Activated gamma-delta T cell treated with Interleukin-2 at 50 U/mL for 16 hours (primary cell): ENCODE measurements at places on chromosomes 7 and 10.

DNA sequence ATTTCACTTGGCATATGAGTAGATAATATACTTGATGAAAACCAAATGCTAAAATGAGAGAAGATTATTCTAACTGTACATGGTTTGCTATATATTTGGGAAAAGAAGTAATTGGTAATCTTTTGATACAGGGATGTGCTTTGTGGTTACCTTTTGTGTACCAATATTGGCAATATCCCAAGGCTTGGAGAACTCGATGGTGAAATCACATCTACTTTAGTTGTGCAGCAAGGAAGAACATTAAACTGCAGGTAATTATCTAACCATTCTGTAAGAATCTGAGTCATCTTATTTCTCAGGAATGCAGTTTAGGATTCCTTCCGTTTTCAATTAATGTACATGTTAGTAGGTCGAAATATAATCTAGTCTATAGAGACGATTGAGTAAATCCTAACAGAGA lies 64.1 kb downstream of the SRI start:
- DNase-seq = no peak

GRCh38 chr10:71838264-71839211 lies 12.5 kb downstream of the PSAP start:
- no peak for DNase-seq

DNA sequence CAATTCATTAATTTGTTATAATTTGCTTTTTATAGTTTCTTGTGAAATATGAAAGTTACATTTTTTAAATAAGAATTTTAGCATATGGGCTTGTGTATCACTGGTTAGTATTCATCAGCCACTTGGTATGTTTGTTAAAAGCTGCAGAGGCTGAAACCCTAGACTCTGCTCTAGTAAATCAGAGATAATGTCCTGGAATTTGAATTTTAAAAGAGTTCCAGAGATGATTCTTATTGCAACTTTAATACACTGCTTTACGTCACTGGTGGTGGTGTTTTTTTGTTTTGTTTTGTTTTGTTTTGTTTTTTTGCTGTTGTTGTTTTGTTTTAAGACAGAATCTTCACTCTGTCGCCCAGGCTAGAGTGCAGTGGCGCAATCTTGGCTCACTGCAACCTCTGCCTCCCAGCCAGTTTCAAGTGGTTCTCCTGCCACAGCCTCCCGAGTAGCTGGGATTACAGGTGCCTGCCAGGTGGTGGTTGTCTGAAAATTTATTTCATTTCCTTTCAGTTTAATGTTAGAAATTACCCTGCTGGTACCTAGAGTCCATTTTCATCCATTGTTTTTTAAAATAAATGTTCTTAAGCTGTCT lies 43.8 kb downstream of the PTPN12 start:
- no peak for DNase-seq

DNA sequence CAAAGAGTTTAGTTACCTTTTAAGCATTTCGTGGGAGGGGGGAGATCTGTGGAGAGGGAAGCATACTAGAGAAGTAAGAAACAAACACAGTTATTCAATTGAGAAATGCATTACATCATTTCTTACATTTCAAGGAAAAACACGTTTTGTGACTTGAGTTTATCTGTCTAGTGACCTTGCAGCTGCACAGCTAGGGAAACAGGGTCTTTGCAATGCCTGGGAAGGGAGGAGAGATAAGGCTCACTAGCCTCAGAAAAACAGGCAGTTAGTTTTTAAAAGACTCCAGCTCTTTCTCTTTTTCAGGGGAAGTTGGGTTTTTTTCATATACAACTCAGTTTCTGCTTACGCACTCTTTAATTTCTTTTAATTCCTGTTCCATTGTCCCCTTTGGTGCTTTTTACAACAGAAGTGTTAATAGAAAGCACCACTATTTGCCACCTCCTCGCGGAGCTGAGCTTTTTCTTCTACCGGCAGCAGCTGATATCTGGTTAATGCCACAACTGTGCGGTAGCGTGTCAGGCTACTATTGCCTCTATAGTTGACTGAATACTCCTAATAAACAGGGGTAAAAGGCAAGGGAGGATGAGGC lies 5.6 kb downstream of the CYP3A43 start:
- DNase-seq = no peak

DNA sequence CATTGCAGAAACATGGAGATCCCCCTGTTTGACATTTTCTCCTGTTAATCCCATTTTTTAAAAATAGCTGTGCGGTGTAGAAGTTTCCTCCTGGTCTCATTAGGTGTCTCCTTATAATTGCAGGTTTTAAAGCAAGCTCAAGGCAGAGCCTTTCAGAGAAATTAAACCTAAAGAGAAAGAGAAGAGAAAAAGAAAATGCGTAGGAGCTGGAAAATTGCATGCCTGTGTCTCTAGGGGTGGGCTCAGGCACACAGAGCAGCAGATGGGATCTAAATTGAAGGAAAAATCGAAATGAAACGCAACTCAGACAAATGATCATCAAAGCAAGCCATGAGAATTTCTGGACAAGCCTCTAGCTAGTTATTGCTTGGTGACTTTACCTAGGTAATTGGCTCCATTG lies 40.1 kb downstream of the GPR26 start:
- DNase-seq = no peak

DNA sequence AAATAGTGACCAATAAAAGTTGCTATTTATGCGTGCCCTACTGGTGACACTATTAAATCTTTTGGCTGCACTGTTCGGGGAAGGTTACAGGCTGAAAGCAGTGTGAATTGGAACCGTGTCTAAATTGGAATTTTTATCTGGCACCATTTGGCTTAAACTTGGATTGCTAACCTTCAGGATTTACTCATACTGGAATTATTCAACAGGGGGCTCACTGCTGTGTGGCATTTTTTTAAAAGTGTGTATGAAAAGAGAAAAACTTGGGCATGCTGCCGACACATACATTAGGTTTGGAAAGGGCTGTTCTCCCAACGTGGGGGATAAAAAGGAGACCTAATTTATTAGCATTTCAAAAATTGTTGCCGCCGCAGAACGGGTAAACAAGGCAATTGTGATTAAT lies 537.9 kb upstream of the MGMT start:
- no peak for DNase-seq

- DNase-seq = peak; percentile 50
These were observed 44.2 kb upstream of the C10orf71 start for GRCh38 chr10:49254556-49255318.

DNA sequence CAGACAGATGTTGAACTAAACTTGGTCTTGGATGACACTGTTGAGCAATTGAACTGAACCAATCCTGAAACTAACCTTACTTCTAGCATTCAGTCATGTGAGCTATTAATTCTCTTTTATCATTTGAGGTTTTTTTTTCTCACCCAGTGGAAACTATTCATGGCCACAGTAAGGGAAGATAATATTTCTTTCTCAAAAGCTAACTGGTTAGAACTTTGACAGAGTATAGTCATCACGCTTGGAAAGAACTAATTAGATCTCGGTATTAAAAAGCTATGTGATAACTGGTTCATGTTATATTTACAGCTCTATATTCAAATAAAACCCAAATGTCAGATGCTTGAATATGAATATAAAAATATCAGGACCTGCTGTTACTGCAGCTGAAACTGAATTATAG lies 89.5 kb downstream of the OTUD1 start:
- no peak for DNase-seq

DNA sequence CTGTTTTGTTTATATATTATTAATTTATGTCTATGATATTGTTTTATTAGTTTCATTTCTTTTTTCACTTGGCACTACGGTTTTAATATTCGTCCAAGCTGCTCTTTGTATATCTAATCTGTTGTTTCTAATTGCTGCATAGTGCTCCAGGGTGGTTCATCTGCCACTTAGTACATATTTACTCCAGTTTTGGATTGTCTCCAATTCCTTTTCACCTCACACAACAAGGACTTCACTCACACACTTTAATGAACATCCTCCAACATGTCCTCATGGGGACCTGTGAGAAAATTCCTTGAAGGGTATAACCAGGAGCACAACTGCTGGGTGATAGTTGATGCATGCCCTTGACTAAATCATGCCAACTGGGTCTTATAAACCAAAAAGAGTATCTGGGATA lies 14.1 kb upstream of the NOC3L start:
- DNase-seq = no peak

GRCh38 chr10:30980951-30981616 lies 50.6 kb downstream of the ZNF438 start:
- no peak for DNase-seq

GRCh38 chr7:100467638-100468373 lies 3.7 kb upstream of the SPACDR start:
- no peak for DNase-seq

- DNase-seq = no peak
These were observed 5.0 kb upstream of the MSMB start for GRCh38 chr10:46050941-46051623.

GRCh38 chr7:9557853-9558252 lies 1124.4 kb downstream of the NXPH1 start:
- no peak for DNase-seq

DNA sequence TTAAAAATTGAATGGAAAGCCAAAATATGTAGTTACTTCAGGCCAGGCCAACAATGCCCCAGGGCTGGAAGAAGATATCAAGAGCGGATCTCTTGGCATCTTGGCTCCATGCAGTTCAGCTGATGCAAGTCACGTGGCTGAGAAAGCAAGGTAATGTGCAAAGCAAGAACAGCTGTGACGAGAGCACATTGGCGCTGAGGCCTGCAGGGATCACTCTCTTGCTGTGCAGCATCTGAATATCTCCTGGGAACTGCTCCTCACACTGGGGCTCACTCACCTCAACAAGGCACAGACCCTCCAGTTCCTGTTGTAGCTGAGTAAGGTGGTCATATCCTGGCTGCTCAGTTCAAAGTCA lies 14.0 kb downstream of the AKR1B1 start:
- DNase-seq = no peak

- no peak for DNase-seq
These were observed 40.4 kb downstream of the CREB3L2 start for GRCh38 chr7:137961200-137962177.

DNA sequence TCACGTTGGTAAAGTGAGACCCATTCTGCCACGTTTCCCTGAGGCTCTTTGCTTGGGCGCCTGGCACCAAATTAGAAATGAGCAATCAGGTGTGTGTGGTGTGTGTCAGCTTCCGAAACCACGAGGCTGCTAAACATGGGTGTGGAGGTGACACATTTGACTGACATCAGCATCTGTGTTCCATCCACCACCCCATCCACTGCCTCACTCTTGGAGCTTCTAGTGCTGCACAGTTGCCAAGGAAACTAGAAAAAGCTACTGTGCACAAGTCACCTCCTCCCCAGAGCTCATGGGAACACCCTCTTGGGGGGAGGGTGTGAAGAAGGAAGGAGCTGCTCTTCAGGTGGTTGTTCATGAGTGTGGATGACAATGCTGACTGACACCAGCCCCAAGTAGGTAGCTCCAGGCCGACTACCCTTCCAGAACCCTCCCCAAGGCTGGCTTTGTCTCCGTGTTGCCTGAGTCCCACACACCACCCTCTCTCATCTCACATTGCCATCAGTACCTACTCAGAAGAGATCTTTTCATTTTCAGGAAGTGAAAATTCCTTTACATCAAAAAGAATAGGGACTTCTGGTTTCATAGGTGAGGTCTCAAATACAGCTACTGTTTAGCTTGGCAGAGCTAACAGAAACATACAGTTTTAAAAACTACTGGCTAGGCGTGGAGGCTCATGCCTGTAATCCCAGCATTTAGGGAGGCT lies 152.2 kb downstream of the TMEM178B start:
- DNase-seq = no peak

GRCh38 chr10:72367301-72367960 lies 12.7 kb upstream of the DNAJB12 start:
- no peak for DNase-seq

- no peak for DNase-seq
These were observed 135.3 kb downstream of the ADARB2 start for GRCh38 chr10:1602037-1602484.

GRCh38 chr7:67045496-67045995 lies 48.9 kb downstream of the TYW1 start:
- no peak for DNase-seq

DNA sequence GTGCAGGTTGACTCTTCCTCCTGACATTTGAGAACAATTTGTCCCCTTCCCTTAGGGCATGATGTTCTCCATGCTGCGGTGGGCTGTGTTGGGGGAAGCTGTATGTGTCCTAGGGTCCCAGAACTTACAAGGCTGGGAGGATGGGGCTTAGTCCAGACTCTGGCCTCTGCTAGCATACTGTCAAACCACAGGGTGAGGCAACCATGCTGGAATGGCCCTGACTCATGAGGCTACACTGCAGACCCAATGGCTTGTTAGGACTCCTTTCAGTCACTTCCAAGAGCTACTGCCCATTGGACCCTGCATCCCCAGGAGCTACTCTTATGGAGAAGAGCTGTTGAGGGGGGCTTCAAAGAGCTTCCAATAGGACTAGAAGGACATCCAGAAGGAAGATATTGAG lies 20.1 kb upstream of the FAM170B start:
- no peak for DNase-seq

GRCh38 chr10:44818041-44818649 lies 93.0 kb upstream of the TMEM72 start:
- no peak for DNase-seq

GRCh38 chr10:75034714-75035258 lies 76.7 kb upstream of the SAMD8 start:
- DNase-seq = no peak

DNA sequence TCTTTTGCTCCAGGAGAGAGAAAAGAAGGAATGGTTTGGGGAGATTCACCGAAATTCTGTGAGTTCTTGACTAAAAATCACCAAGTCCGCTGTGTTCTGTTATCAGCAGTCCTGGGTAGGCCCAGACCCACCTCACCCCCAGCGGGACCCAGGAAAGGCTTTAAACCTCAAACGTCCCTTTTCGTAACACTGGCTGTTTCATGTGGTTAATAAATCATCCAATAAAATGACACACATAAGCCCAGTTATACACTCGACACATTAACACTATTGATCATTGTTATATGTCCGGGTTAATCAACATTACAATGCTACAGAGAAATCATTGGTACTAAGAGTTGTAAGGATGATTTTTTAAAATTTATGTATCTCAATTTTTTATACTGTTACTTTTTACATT lies 25.2 kb downstream of the DIP2C start:
- no peak for DNase-seq

- DNase-seq = no peak
These were observed 218.5 kb downstream of the PLXDC2 start for GRCh38 chr10:20034732-20035131.
